ENCODE measurements at places on chromosomes 12 and 14. TPM values are rescaled to one million over a fixed set of nuclear protein-coding genes. Genes with fewer than 3 reads are reported as not detected.

DNA sequence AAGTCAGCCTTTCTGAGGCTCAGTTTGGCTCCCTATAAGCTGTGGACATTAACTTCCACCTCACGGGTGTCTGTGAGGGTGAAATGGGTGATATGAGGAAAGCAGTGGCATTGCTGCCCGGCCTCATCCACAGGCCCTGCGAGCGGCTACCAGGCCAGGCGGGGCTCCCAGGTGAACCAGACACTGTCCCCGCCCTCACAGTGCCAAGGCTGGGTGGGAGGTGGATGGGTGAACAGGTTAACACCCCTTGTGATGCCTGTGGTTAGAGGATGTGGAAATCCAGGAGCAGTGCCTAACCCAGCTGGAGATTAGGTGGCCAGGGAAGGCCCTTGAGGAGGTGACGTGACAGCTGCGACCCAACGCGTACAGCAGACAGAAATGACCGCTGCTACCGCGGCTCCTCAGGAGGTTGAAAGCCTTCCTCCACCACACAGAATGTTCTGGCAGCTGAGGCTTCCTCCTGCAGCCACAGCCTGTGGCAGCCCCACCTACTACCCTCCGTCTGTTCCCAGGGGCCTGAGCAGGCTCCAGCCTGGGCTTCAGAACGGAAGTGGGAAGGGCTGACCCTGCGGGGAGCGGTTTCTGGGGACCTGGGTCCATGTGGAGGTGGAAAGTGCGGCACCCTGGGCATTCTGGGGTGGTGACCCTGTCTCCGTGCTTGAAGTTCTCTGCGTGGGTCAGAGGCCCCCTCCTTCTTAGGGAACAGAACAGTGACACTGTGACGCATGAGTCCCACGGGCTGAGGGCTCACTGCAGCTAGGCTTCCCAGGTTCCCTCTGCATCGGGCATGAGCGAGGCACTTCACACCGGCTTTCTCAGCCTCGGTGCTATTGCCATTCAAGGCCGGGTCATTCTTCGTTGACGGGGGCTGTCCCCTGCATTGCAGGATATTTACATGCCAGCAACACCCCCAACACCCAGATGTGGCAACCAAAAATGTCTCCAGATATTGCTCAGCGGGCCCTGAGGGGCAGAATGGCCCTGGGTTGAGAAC is 9.7 kb downstream of the MMAB start:
- peak; percentile 85 for DNase-seq

DNA sequence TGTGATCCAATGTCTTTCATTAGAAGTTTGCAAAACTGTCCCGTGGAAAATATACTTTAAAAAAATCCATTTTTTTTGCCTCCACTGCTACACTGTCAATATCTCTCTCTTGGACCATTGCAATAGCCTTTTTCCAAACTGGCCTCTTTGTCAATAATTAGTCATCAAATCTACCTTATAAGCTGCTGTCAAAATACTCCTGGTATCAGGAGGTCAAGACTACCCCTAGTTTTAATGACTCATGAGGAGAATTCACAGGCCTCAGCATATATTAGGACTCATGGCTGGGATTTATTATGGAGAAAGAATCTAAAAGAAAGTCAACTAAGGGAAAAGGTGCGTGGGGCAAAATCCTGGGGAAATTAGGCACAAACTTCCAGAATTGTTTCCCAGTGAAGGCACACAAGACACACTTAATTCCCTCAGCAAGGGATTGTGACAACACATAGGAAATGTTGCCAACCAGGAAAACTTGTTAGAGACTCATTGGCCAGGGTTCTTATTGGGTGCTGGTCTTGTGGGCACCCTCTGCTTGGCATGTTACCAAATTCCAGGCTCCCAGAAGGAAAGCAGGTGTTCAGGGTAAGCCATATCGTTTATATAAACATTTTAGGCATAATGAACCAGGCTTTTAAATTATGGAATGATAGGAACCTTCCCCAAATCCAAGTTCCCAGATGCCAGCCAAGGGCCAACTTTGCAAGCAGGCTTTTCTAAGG is 56.1 kb downstream of the TMEM117 start:
- DNase-seq, result no peak

Gene FLRT2
- total RNA-seq, result 39.1 TPM

Gene HOXC9
- total RNA-seq, result 11.6 TPM

Gene ACSM4
- total RNA-seq, result not detected

DNA sequence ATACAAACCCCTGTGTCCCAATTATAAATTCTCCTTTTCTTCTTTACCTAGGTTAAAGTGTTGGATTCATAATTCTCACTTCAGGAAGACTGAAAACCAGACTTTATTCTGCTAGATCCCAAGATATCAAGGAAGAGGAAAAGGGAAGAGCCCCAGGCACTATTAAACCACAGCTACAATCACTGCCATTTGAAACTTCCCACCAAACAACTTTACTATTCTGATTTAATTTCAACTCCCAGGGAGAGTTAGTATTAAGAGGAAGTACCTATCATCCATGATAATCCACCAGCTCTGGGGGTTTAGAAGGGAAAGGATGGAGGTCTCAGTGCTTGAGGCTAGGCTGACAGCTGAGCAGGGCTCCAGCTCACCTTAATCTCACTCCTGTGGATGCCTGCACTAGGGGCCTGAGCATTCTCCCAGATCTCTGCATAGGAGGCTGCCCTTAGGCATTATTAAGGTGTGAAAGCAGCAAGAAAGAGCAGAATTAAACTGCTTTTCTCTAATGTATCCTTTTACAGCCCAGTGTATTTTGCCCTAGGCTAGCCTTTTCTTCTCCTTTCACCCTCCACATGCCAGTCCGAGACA is 52.9 kb downstream of the MYF5 start:
- DNase-seq, result no peak

- peak; percentile 44 for DNase-seq
These were observed 169.9 kb upstream of the HIF1A start for GRCh38 chr14:61525293-61526011.

GRCh38 chr12:42957136-42957535 is 367.6 kb upstream of the PRICKLE1 start:
- no peak for DNase-seq

Gene KRT71
- total RNA-seq, result not detected

DNA sequence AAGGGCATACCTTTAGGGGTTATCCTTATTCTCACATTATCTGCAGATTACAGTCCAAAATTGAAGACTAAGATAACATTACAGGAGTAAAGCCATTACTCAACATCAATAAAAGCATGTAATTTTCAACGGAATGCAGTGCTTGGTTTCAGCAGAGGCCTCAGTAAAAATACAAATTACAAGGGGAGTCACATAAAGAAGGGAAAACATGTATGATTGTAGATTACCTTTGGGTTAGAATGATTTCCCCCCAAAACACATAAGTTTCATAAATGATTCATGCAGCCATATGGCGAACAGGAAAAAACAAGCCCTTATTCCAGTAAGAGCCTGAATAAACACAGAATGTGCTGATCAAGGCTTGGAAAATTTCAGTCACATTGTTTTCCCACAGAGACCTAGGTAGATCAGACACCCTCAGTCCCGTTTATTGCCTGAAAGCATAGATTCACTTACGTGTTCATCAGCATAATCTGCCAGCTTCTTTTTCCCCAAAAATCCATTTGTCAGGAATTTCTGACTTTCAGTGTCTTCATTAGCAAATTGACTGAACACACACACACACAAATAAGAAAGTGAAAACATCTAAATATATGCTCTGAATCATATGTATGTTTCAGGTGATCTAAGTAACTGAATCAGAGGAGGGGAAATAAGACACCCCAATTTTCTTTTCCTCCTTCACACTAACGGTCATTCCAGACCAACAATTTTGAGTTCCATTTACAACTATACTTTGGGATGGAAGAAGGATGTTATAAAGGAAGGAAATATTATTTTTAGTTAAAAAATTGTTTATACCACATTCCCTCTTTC is 37.5 kb downstream of the SLC38A4 start:
- DNase-seq, result peak; percentile 19

Gene SLCO1B1
- not detected for total RNA-seq

Gene KCNK10
- total RNA-seq, result under 0.01 TPM

DNA sequence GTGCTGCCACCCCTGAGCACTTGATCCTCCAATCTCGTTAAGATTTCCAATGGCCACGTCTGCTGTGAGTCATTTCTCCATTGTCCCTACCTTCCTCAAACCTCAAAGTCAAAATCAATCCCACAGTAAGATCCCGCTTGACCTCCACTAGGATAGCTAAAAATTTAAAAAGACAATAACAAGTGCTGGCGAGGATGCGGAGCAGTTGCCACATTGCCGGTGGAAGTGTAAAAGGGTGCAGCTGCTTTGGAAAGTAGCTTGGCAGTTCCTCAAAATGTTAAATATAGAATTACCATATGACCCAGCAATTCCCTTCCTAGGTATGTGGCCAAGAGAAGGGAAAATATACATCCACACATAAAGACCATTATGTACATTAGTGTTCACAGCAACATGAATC is 9.5 kb upstream of the BCL7A start:
- no peak for DNase-seq

Gene FAR2
- total RNA-seq, result 10.5 TPM

DNA sequence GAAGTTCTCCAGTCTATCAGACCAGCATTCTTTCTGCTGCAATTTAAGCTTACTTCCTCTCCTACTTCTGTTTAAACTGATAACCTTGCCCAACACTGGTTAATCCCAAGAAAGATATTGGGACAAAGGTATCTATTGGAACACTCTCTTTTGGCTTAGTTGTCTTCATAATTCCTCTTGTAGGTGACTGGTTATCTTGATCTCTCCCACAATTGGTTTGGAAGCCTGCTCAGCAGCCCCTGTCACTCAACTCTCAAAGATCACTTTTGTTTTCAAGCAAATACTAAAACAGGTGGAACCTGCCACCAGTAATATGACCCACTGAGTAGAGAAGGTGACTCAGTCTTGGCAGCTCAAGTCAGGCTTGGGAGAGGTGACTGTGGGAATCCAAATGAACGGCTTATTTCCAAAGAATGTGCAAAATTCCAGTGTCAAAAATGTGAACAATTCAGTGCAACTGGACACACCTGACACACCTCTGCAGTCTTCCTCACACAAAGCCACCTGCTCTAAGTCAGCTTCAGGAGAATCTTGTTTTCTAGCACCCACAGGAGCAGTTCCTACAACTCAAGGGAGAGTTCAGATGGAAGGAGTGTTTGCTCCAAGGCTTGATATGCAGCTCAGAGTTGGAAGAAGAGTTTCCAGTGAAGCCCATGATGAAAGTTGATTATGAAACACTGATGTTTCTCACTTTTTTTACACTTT is 83.2 kb upstream of the SLC38A2 start:
- no peak for DNase-seq

- DNase-seq, result peak; percentile 38
These were observed 232.6 kb downstream of the EFCAB11 start for GRCh38 chr14:89721956-89722355.

DNA sequence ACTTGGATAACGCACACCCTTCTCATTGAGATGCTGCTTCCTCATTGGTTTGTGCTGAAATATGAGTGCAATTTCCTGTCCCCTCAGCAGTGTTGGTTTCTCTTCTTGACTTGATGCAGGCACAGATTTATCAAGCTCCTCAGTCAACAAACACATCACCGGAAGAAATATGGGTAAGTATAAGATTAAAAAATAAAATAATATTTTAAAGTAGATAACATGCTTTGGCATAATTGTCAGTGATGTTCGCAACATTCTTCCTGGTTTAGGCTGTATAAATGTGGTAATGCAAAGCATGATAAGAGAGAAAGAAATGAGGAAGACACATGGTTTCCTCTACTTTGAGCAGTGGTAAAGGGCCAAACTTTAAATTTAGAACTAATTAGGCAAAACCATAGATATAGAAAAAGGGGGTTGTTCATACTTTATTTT is at the start of gene GPR65:
TSS of gene GPR65 (plus strand) at position 86 of the 432 bp plus-strand sequence. CDS start 5,713 bp downstream, outside the sequence.
- no peak for DNase-seq

DNA sequence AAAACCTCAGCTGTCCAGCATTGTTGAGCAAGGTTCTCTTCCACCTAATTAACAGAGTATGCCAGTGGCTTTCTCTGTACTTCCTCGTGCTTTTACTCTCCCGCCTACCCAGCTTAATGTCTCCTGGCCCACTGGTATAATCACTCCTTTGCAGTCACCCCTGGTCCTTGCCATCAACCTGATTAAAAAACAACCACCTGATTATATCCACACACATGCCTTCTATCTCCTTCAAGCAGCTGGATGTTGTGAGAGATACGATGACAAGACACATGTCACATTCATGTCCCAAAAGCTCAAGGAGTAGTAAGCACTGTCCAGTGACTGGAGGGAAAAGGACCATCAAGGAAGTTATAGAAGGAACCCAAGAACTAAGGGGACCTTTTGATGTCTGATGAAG is 241.3 kb upstream of the GRIP1 start:
- no peak for DNase-seq

DNA sequence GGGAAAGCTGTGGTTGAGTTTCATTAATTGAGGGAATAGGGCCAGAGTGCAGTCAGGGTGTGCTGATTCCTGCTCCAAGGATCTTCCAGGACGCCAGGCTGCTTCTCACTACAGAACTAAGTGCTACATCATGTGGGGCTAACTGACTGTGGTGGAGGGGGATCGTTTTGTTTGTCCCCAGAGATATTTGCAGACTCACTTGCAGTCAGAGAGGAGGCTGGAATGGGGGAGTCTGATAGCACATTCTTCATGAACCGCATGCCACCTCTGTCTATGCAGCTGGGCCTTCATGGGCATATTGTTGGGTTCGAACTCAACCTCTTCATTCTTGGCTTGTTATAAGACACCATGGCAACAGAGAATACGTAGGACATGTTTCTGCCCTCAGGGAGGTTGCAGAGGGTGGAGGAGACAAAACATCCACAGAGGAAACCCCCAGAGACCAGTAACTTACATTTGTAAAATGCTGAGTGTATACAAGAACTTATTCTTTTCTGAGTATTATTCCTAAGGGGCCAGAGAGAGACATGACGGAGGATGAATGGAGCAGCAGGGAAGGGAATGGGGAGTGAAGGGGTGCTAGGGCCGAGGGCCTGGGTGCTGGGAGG is 13.0 kb downstream of the KRT7 start:
- peak; percentile 73 for DNase-seq

Gene KSR2
- under 0.01 TPM for total RNA-seq

Gene NFATC4
- 101 TPM for total RNA-seq

GRCh38 chr12:40647651-40648050 is 44.6 kb upstream of the CNTN1 start:
- no peak for DNase-seq

All from osteoblast (primary cell).